ENCODE measurements at places on chromosomes 4 and X.

GRCh38 chrX:96756491-96756890 lies 71.8 kb downstream of the DIAPH2 start:
- no peak for DNase-seq

GRCh38 chr4:26055855-26056254 lies 141.8 kb downstream of the SMIM20 start:
- DNase-seq, result no peak

DNA sequence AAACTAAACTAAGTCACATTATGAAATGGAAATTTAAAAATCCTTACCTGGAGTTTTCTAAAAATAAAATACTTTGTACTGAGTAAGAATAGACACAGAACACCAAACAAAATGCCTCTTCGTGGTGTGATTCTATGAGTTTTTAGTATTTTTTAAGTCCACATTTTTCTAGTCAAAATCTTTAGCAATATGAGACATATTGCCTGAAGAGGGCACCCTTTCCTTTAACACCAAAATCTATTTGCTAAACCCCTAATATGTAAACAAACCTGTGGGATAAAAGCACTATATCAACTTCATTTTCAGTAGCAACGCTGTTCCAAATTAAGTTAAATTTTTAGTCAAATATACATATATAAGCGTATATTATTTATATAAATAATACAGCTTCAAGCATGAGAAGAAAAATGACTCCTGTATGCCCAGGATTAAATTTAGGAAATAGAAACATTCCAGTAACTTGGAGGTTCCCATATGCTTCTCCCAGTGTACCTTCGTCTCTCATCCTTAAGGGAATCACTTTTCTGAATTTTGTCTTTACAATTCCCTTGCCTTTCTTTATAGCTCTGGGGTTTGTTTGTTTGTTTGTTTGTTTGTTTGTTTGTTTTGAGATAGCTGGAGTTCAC lies 23.0 kb upstream of the PGM2 start:
- peak; percentile 51 for DNase-seq

DNA sequence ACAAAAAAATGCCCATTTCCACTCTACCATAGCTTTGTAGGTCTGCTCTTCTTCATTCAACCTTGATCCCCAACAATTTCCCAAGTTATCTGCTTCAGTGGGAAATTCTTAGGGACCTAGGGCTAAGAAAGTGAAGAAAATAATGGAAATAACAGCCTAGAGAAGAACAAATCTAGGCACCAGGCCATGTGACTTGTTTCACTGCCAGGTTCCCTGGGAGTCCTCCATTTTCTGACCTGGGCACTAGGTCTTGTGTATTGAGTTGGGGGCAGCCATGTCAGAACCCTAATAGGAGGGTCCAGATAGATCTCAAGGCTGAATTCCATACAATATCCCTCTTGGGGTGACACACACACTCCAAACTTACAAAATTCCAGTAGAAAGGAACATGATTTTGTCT lies 194.6 kb upstream of the STK26 start:
- no peak for DNase-seq

GRCh38 chr4:139734875-139735380 lies 69.3 kb downstream of the MGST2 start:
- peak; percentile 58 for DNase-seq

- DNase-seq, result no peak
Observed at GRCh38 chrX:13364230-13364857, 44.5 kb upstream of the ATXN3L start.

DNA sequence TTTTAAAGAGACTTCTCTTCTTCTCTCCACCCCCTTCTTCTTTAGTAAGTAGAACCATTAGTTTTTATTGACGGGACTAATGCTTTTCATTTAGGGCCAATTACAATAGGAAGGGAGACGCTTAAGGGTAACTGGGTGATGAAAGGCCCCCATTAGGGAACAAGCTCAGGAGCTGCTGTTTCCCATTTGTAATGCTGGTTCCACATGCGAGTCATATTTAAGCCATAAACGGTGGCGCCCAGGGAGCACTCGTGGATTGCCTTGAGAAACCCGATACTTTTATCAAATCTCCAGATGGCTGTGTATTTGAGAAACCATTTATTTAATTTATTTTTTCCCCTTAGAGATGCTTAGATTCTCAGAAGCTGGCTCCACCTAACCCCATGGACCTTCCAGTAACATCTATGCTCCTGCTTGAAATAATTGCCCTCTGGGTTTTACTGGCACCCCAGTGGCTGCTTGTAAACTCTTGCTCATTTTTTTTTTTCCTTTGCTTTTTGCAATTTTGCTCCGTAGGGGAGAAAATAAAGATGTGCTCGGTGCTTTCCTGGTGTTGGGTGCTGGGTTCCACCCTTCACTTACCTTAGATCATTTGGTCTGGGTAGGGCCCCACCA lies 124.2 kb upstream of the MSX1 start:
- no peak for DNase-seq

DNA sequence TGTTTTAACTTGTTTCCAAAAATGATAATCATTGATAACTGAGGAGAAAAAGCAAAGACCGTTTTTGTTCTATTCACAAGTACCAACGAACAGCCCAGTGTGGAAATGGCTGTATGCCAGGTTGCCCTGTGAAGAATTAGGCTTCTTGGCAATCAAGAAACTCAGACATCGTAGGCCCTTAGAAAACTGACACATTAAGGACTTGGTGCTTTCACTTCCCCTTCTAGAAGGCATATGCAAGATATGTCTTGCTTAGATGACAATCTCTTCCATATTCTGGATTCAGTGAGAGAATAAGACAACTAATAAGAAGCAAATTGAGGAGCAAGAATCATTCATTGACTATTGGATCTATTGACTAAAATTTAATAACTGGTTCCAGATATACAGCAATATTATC lies 56.6 kb downstream of the ANAPC10 start:
- DNase-seq, result no peak

- DNase-seq, result no peak
Observed at GRCh38 chr4:150960079-150960478, 55.0 kb downstream of the LRBA start.

Data from activated CD4-positive, alpha-beta T cell treated with anti-CD3 and anti-CD28 coated beads, Interleukin-2, Interleukin-6, amounts not matched to agents 100 ng/mL and 50 ng/mL, durations not matched to agents 16 hours and 8 hours (primary cell).